ENCODE measurements at places on chromosomes 5 and 9.

DNA sequence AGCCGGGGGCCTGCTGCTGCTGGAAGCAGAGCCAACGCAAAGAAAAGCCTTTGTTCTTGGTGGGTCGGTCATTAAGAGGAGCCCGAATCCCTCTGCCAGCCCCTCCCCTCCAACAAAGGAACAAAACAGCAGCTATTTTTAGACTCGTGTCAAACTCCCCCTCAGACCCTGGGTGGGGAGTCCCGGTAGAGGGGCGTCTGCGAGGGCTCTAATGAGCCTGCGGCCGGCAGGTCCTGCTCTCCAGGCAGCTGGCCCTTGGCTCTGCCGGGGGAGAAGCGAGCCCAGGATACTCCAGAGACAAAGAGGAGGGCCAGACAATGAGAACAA lies 114.0 kb downstream of the LHX2 start:
- no peak for DNase-seq

DNA sequence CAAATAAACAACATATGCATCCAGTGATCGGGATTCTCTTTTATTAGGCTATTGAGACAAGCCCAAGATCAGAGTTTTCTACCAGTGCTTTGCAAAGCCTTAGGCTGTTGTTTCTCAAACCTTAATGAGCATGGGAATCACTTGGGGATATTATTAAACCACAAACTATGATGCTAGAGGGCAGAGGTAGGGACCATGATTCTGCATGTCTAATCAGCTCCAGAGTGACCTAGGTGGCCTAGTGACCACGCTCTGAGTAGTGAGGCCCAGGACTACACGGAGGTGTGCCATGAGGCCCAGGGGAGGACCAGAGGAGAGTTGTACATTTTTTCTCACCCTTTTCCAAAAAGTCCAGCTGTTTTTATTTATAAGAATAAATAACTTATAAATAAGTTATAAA lies 298.5 kb upstream of the TLE4 start:
- DNase-seq: no peak

- DNase-seq: no peak
Observed at GRCh38 chr9:92440751-92441046, 16.4 kb upstream of the OMD start.

GRCh38 chr5:121426153-121426552 lies 425.5 kb upstream of the FTMT start:
- DNase-seq: no peak

DNA sequence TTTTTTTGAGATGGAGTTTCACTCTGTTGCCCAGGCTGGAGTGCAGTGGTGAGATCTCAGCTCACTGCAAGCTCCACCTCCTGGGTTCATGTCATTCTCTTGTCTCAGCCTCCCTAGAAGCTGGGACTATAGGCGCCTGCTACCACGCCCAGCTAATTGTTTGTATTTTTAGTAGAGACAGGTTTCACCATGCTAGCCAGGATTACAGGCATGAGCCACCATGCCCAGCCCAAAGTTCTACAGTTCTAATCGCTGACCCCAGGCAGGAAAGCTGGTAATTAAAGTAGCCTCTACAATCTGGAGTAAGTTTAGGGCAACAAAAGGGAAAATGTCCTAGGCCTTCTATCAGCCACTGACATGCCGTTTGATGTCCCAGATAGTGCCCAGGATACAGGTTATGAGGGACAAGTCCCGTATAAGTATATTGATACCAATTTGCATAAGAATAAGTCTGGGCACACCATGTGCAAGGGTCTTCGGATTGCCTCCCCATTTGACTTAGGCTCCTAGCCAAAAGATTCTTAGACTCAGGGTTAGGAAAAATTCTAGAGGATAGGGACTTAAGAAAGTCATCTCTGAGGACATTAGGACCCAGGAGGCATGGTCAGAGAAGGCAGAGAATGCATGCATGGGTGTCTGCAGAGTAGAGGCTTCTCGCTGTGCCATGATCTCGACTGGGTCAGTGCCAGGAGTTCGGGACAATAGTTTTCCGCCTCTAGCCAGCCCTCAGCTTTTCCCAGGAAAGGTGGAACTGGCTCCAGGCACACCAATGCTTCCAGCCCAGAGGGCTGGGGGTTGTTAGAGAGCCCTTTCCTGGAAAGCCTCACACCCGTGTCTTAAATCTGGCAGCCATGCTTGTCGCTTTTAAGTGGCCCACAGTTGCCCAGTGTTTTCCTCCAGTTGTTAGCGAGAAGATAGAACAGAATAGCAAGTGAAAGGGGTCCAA lies 1111.1 kb downstream of the TAF11L14 start:
- no peak for DNase-seq

GRCh38 chr9:99896119-99896518 lies 10.3 kb upstream of the STX17 start:
- DNase-seq: no peak

DNA sequence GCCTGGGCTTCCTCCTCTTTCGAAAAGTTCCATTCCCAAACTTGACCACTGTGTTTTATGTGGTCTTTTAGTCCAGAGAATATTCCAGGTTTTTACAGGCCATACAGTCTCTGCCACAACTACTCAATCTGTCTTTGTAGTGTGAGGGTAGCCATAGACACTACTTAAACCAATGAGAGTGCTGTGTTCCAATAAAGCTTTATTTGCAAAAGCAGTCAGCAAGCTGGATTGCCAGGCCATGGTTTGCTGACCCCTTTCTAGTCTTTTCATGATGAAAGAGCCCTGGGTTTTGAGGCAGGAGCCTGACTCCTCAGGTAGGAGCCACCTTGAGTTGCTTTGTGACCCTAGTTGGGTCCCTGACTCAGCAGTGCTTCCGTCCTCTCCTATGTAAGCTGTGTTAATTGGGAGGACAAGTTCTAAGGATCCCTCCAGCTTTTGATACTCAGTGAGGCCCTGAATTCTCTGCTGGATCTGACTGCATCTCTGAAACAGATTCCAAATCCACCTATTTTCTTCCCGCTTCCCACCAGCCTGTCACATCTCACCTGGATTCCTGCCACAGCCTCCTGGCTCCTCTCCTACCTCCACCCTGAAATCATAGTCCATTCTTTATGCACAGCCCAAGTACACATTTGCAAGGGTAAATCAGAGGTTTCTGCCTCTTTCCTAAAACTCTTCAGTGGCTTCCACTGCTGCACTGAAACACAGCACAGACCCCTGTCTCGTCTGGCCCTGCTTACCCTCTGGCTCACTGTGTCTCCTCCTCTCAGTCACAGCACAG lies 13.5 kb downstream of the GALNT10 start:
- no peak for DNase-seq

- DNase-seq: no peak
Observed at GRCh38 chr5:78586251-78586650, 62.3 kb downstream of the LHFPL2 start.

GRCh38 chr5:18091142-18091541 lies 456.9 kb downstream of the TAF11L14 start:
- DNase-seq: no peak

- no peak for DNase-seq
Observed at GRCh38 chr5:17436761-17437221, 61.2 kb upstream of the TAF11L2 start.

GRCh38 chr5:113330533-113331208 lies 104.1 kb downstream of the TSSK1B start:
- no peak for DNase-seq
